ENCODE measurements at places on chromosomes 7 and 10.

- no peak for DNase-seq
Measured at GRCh38 chr7:73452999-73453635, 19.5 kb downstream of the FZD9 start.

GRCh38 chr7:140841166-140841715 is 83.5 kb downstream of the BRAF start:
- DNase-seq, result peak; percentile 3

DNA sequence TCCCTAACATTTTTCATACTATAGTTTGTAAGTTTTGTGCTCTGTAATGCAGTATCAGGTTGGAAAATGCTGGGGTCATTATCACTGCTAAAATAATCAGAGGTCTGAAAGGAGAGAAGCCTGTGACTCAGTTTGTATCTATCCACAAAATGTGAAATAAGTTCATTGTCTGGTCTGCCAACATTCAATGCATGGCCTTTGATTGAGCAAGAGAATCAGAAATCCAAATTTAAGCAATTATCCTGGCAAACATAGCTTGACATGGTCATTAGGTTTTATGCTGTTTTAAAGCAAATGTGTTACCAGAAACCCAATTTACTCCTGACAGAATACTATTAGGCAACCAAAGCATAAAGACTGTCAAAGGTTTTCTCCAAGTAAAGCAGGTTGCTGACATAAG is 709.7 kb upstream of the SEMA3D start:
- DNase-seq, result no peak

GRCh38 chr7:8221101-8221495 is 40.9 kb downstream of the ICA1 start:
- no peak for DNase-seq

DNA sequence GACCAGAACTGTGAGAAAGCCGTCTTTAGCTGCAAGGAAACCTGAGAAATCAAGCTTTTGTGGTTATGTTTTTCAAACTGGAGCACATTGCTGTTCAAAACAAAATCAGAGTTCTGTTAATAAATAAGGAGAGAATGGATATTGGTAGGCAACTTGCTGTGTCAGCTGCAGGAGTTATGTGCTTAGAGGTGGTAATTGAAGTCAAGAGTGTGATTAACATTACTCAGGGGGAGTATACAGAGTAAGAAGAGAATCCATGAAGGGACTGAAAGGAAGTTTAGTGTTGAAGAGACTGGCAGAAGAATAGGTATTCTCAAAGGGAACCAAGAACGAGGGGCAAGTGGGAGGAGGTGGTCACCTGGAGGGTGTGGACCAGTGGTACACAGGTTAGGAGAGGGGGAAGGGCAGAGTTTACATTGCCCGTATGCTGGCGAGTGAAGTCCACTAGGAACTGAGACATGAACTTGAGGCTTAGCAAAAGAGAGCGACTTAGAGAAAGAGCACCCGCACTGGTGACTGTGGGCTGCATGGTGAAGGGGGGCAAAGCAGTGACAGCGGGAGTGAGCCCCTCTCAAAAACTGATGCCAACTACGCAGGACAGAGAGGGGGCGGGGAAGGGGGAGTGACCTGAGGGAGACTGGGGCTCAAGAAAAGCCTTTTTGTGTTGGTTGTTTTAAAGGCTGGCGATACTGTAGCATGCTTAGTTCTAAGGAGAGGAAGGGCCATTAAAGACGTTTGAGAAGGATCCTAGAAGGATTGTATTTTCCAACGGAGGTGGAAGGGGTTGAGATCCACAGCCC is 80.0 kb downstream of the SDK1 start:
- DNase-seq, result no peak

- DNase-seq, result no peak
Measured at GRCh38 chr7:50806143-50806542, 23.4 kb upstream of the GRB10 start.

DNA sequence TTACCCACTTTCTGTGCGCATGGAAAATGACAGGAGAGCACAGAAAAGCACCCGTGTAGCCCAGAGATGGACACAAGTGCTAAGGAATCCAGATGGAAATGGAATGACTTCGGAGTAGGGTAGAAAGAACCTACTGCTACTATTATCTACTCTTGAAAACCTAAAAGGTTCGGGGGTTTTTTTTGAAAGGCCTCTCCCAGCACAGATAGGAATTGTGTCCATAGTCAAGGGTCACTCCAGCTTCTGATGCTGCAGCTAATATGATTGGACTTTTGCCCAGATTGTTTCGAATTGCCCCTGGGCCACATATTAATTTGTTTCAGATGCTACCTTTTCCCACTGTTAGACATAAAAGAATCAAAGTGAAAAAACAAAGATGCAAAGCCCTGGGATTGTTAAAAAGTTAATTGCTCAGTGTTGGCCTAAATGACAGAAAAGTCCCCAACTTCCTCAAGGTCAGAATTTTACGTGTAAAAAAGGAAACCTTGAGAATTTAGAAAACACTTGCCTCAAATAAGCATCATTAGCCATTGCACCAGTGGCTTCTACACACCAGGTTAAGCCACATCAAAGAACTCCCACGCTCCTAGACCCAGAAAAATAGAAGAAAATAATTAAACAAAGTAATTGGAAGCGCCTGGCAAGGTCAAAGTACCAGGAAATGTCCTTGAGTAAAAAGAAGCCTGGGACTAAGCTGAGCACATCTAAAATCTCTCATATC is 40.8 kb upstream of the INSIG1 start:
- DNase-seq, result no peak

DNA sequence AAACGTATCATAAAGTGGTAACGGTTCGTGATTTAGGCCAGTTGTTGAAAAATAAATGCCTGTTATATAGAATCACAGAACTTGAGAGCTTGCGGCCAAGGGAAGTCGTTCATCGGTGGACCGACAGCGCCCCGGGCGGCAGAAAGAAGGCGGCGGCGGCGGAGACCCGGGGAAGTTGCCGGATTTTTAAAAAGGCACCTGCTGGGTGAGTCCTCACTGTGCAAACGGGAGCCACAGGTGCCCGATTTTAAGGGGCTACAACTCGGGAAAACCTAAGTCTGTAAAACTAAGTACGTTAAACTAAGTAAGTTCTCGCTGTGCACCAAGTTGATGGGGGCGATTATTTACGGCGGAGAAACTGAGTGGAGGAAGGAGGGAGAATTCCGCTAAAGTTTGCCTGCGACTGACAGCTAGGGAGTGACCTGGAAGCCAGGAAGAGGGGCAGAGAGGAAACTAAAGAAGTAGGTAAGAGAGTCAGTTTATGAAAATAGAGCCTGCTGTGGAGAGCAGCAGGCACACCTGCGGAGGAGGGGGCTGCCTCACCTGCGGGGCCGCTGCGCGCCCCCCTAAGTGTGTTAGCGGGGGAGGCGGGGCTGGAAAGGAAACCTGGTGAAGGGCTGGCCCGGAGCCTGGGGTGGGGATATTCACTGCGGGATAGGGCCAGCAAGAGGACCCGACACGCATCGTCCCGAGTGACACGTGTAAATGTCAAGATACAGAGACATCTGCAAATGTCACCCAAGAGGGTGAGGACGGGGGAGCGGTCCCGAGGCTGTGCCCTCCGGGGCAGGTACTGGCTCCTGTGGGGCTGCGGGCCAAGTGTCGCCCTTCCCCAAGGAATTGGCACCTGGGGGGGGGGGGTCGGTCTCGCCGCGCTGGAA is 996 bp downstream of the ADAM12 start:
- DNase-seq, result peak; percentile 82

GRCh38 chr10:78476156-78476555 is 442.5 kb downstream of the RPS24 start:
- no peak for DNase-seq

- DNase-seq, result no peak
Measured at GRCh38 chr7:122300211-122300932, 4.2 kb downstream of the FEZF1 start.

GRCh38 chr7:81769891-81770727 is at the start of gene HGF:
Gene HGF, minus strand, starts transcription at chr7:81770047. Its CDS starts 76 bp downstream, at chr7:81769971.
- peak; percentile 68 for DNase-seq

GRCh38 chr7:140924821-140925421 is at the start of gene BRAF:
Gene BRAF, minus strand, starts transcription at chr7:140924929. Its CDS starts 226 bp downstream, at chr7:140924703.
- peak; percentile 90 for DNase-seq

- no peak for DNase-seq
Measured at GRCh38 chr10:100479037-100479436, 16.2 kb downstream of the WNT8B start.

- DNase-seq, result no peak
Measured at GRCh38 chr10:60476451-60476850, 86.8 kb upstream of the ANK3 start.

DNA sequence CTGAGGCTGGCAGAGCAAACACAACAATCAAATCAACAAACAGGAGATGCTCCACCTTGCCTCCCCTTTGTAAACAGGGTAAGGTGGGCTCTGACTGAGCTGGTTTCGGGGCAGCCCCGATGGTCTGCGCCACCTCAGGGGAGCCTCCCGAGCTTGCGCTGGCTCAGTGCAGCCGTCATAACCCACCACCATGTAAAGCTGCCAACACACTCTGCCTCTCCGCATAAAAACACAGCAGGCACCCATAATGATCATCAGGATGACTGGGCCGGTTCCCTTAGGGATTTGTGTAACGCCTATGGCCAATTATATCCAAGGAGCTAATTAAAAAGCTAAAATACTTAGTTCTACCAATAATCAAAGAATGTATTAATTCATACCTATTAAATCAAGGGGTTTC is 124.5 kb downstream of the PRPF18 start:
- no peak for DNase-seq

GRCh38 chr7:132435016-132435990 is 141.0 kb downstream of the PLXNA4 start:
- DNase-seq, result no peak

DNA sequence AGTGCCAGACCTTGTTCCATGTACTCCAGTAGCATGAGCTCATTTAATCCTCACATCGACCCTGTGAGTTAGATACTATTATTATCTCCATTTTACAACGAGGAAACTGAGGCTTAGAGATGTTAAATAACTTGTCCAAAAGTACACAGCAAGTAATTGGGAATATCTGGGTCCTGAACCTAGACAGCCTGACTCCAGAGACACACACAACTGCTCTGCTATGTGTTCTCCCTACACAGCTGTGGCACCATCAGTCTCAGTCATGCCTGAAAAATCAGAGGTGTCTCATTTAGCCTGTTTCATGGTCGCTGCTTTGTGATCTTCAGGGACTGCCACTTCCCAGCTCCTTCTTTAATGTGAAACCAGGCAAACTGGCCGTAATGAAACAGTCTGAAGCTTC is 56.5 kb downstream of the COL1A2 start:
- DNase-seq, result no peak

GRCh38 chr10:35700487-35700882 is 58.4 kb upstream of the FZD8 start:
- no peak for DNase-seq

DNA sequence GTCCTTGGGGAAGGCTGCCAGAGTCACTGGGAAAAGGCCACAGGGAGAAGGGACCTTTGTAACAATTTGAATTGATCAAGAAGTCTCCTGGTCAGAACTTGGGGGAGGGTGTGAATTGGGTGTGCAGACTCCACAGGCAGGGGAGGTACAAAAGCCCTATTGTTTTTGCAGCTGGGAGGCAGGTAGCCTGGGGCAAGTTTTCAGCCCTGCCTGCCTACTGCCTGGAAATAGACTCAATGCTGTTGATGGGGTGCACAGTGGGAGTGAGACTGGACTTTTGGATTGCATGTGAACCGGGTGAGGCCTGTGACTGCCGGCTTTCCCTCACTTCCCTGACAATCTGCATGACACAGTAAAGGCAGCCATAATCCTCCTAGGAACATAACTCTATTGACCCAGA is 947.0 kb downstream of the REEP3 start:
- DNase-seq, result no peak

- no peak for DNase-seq
Measured at GRCh38 chr7:143117395-143117794, 14.5 kb upstream of the PIP start.

GRCh38 chr10:15369256-15370211 is 1.6 kb downstream of the FAM171A1 start:
- DNase-seq, result peak; percentile 44

GRCh38 chr10:119652361-119652730 is 1.2 kb downstream of the BAG3 start:
- DNase-seq, result peak; percentile 74

- DNase-seq, result peak; percentile 17
Measured at GRCh38 chr10:21494191-21495001, 31.1 kb downstream of the SKIDA1 start.

- no peak for DNase-seq
Measured at GRCh38 chr7:101663747-101664146, 34.7 kb upstream of the MYL10 start.

- DNase-seq, result no peak
Measured at GRCh38 chr10:1141261-1141660, 85.1 kb downstream of the WDR37 start.

DNA sequence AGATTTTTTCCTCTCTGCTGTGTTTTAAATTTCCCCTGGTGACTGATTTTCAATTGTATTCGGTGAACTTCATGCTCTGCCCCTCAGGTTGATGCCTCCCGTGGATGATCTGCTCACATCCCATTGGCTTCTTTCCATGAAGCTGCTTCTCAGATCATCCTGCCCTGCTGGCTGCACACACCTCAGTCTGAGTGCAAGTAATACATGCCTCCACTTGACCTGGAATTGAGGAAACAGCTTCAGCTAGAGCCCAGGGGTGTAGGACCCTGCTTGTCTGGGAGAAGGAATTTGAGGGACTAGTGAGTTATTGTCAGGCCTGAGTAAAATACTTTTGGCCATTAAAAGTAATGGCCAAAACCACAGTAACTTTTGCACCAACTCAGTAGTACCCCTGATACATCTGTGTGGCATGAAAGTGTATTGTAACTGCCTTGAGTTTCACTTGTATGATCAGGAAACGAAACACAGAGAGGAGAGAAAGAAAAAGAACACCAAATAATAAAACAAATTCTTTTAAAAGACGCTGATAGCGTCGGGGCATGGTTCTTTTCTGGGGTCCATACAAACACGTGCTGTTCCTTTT is 49.4 kb downstream of the SPAM1 start:
- no peak for DNase-seq

DNA sequence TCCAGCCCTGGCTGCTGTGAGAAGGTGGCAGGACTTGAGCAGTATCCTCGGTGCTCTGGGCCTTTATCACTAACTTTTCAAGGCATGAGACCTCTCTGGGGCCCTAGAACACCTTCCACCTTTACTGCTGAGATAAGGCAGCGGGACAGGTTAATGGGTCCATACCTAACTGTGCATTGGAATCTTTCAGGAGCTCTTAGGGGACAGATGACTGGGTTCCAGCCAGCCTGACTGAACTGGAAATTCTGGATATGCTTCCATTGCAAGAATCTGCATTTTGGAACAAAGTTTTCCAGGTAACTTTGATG is 73.0 kb downstream of the ATXN7L1 start:
- DNase-seq, result no peak

GRCh38 chr7:66173856-66174255 is 31.3 kb upstream of the TPST1 start:
- peak; percentile 32 for DNase-seq

DNA sequence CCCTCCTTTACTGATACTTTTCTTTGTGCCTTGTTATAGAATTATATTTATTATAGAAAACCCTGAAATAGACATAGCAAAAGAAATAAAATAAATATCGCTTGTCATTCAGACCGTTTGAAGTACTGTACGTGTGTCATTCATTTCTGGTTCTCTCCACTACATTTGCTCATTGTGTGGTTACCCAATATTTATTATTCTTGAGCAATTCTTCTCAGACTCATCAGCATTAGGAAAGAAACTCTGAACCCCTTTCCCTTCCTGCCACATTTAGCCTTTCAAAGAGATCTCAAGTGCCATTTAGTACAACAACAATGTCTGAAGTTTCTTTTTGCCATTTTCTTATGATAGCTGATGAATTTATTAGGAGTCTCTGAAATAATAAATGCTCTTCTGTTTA is 154.1 kb downstream of the KIAA1217 start:
- DNase-seq, result peak; percentile 52

- DNase-seq, result peak; percentile 64
Measured at GRCh38 chr7:36040679-36041078, 112.4 kb upstream of the EEPD1 start.

- DNase-seq, result no peak
Measured at GRCh38 chr7:82722946-82723345, 279.4 kb upstream of the CACNA2D1 start.
